ENCODE measurements at places on chromosomes 13 and 19. TPM values are rescaled to one million over a fixed set of nuclear protein-coding genes. Genes with fewer than 3 reads are reported as not detected.

- H3K4me1 ChIP-seq = no peaks in the 10 kb centered on the region
- no peak overlapping the region for H3K27ac ChIP-seq
- no peaks in the 10 kb centered on the region for H3K36me3 ChIP-seq
- no peak for DNase-seq
These were observed 77.6 kb upstream of the IPO5 start for GRCh38 chr13:97875911-97876310.

DNA sequence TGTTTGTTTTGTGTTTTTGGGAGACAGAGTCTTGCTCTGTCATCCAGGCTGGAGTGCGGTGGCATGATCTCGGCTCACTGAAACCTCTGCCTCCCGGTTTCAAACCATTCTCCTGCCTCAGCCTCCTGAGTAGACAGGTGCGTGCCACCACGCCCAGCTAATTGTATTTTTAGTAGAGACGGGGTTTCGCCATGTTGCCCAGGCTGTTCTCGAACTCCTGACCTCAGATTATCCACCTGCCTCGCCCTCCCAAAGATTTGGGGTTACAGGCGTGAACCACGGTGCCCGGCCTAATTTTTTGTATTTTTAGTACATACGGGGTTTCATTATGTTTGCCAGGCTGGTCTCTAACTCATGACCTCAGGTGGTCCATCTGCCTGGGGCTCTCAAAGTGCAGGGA is 8.3 kb upstream of the ZNF681 start:
- DNase-seq = no peak
- no peak overlapping the region for H3K4me3 ChIP-seq
- no peaks in the 10 kb centered on the region for H3K4me1 ChIP-seq
- H3K27me3 ChIP-seq = no peaks in the 10 kb centered on the region
- no peaks in the 10 kb centered on the region for H3K36me3 ChIP-seq

GRCh38 chr13:21079761-21080592 is 18.6 kb upstream of the LATS2 start:
- H3K27me3 ChIP-seq = no peaks in the 10 kb centered on the region
- H3K4me3 ChIP-seq = no peak overlapping the region
- no peak overlapping the region for H3K27ac ChIP-seq

CGB5 gene
- not detected for total RNA-seq

- H3K27me3 ChIP-seq = no peaks in the 10 kb centered on the region
- no peaks in the 10 kb centered on the region for H3K4me1 ChIP-seq
- no peak overlapping the region for H3K27ac ChIP-seq
These were observed 99.2 kb upstream of the C1QTNF9B start for GRCh38 chr13:23996456-23996855.

GRCh38 chr19:45643024-45643926 is 4.1 kb upstream of the EML2 start:
- DNase-seq = peak; percentile 86
- H3K27me3 ChIP-seq = peaks cover 4% of the 10 kb centered on the region
- peaks cover 24% of the 10 kb centered on the region for H3K4me1 ChIP-seq
- no peak overlapping the region for H3K4me3 ChIP-seq

SLC6A16 gene
- total RNA-seq = 4.6 TPM

- H3K4me1 ChIP-seq = no peaks in the 10 kb centered on the region
- H3K4me3 ChIP-seq = peak within 1 kb of the TSS; percentile 95
- H3K36me3 ChIP-seq = no peaks in the 10 kb centered on the region
- DNase-seq = peak; percentile 76
- peak within 1 kb of the TSS; percentile 99 for H3K27ac ChIP-seq
These were observed at the start of gene ARHGAP35 for GRCh38 chr19:46860846-46861690. Gene ARHGAP35, plus strand, starts transcription at chr19:46860997. Its CDS starts 57,679 bp downstream, at chr19:46918676.

- no peaks in the 10 kb centered on the region for H3K36me3 ChIP-seq
- no peak overlapping the region for H3K27ac ChIP-seq
- no peaks in the 10 kb centered on the region for H3K4me1 ChIP-seq
These were observed 202.4 kb downstream of the RFC3 start for GRCh38 chr13:34020388-34020787.

DNA sequence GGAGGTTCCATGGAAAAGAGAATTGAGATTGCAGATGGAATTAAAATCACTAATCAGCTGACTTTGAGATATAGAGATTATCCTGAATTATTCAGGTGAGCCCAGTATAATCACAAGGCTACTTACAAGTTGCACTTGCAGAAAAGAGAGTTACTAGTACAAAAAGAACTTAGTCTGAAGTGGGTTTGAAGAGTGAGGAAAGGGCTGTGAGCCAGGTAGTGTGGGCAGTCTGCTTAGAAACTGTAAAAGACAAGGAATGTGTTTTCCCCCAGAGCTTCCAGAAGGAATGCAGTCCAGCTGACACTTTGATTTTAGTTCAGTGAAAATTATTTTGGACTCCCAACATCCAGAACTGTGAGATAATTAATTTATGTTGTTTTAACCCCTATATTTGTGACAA is 285.4 kb upstream of the GPC6 start:
- H3K27ac ChIP-seq = no peak overlapping the region
- H3K4me1 ChIP-seq = no peaks in the 10 kb centered on the region
- no peaks in the 10 kb centered on the region for H3K27me3 ChIP-seq
- no peak overlapping the region for H3K4me3 ChIP-seq
- DNase-seq = no peak
- H3K36me3 ChIP-seq = no peaks in the 10 kb centered on the region

TEX29 gene
- total RNA-seq = not detected
